ENCODE measurements at places on chromosomes 7 and 10.

GRCh38 chr7:69691734-69692133 is 93.5 kb downstream of the AUTS2 start:
- no peak for DNase-seq

- no peak for DNase-seq
Observed at GRCh38 chr7:157952050-157952667, 615.4 kb downstream of the DNAJB6 start.

GRCh38 chr7:45015313-45015712 is 15.3 kb downstream of the CCM2 start:
- DNase-seq, result no peak

- DNase-seq, result no peak
Observed at GRCh38 chr7:51121931-51122425, 194.6 kb downstream of the COBL start.

- no peak for DNase-seq
Observed at GRCh38 chr7:140447841-140448240, 31.5 kb downstream of the MKRN1 start.

DNA sequence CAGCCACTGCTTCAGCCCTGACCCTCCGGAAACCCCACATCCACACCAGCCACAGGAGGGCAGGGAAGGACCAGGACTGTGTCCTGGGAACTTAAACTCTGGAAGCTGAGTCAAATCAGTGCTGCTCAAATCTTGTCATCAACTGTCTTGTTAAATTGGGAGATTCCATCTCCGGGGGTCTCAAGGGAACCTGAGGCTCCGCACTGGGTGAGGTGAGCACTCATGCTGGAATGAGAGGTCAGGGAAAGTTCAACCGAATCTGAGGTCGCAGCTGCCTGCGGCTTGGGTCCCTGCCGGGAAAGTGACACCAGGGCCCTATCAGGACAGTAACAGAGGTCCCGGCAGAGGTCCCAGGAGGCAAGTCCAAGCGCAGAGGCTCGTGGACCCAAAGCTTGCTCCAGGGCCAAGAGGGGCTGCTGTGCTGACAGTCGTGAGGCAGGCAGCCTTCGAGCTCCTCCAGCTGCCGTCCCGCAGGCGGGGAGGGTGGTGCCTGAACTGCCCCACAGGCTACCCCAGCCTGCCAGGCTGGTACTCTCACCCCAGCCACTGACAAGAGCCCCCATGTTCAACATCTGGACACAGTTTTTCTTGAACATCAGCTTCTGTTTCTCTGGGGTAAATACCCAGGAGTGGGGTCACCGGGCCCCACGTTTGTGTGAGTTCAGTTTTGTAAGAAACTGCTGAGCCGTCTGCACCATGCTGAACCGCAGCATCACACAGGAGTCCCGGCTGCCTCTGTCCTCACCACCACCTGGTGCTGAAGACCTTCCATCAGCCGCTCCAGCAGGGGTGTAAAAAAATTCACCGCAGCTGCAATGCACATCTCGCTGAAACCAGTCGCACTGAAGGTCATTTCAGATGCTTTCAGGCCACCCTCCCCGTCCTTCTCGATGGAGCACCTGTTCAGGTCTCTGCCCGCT is 101.0 kb downstream of the DIP2C start:
- peak; percentile 44 for DNase-seq

DNA sequence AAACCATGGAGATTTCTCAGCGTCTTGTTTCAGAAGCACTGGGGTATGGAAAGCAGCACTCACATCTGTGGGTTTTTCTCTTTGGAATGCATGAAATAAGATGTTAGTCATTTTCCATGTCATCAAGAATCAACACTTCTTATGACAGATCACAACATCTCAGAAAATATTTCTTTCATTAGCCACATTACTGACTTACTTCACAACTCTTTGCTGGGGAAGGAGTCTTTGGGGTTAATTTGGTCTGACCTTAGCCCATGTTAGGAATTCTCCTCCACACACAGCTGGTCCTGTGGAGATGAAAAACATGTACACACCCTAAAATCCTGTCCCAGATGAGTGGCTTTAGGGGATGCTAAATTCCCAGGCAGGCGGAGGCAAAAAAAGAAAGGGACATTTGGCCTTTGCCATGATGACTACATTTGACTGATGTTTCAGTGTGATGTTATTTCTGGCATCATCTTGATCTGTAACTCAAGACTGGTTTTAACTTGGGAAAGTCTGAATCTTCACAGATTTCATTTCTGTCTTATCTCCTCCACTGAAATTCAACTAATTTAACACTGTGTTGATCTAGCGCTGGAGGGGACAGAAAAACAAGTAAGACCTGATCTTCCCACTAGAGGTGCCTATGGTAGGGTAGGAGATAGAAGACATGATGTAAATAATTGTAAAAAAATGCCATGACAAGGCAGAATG is 363.2 kb downstream of the PRPF18 start:
- peak; percentile 69 for DNase-seq

- peak; percentile 59 for DNase-seq
Observed at GRCh38 chr10:77162697-77163096, 474.9 kb downstream of the KCNMA1 start.

- DNase-seq, result no peak
Observed at GRCh38 chr10:35335133-35336083, 901 bp upstream of the CCNY start.

DNA sequence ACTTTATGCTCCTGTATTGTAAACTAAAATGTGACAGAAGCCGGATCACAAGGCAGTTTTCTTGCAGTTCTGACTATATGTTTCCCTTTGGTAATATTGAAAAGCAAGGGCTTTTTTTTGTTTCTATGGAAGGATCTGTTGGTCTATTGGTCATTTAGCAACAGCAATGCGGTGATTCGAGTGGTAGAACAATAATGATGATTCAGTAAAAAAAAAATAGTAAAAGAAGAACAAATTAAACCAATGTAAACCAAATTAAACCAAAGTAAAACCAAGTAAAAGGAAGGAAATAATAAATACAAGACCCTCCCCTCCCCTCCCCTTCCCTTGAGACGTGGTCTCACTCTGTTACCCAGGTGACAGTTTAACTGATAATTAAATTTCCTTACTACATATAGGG is 17.8 kb upstream of the CCNY start:
- DNase-seq, result no peak

GRCh38 chr10:112985690-112986543 is 35.9 kb downstream of the TCF7L2 start:
- peak; percentile 60 for DNase-seq

- DNase-seq, result no peak
Observed at GRCh38 chr7:37116093-37116701, 332.5 kb downstream of the ELMO1 start.

GRCh38 chr7:123198111-123198510 is 1.7 kb downstream of the SLC13A1 start:
- no peak for DNase-seq

- DNase-seq, result no peak
Observed at GRCh38 chr10:65845916-65846315, 1079.9 kb upstream of the LRRTM3 start.

- DNase-seq, result no peak
Observed at GRCh38 chr7:26188206-26188956, 12.2 kb downstream of the HNRNPA2B1 start.

GRCh38 chr7:10181996-10182395 is 791.7 kb upstream of the PHF14 start:
- no peak for DNase-seq

GRCh38 chr7:74725840-74726239 is 48.0 kb upstream of the NCF1 start:
- DNase-seq, result no peak

DNA sequence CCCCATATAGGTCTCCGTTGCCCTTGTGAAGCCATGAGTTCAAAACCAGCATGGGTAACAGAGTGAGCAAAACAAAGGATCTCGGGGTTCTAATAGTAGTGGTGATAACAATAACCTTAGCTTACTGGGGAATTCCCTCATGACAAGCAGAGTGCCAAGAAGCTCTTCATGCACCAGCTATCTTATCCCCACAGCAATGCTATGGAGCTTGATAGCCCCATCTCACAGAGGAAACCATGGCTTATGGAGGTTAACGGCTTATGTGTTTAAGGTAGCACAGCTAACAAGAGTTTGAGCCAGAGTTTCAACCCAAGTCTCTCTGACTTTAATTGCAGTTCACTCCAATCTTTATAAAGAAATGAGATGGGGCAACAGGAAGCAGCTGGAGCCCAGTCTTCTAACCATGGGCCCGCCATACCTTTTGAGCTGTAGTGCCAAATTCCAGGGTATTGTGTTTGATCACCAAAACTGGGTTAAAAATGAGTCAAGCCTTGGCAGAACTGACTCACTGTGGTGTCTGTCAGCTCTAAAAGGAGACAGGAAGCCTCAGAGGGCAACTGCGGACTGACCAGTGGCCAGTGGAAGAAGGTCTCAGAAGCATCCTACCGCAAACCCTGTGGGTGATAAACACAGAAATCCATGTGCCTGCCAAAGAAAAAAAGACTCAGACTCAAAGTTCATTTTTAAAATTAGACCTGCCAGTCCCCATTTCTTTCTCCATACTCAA is 16.5 kb upstream of the PLAU start:
- DNase-seq, result peak; percentile 98

GRCh38 chr7:116232350-116232749 is 22.0 kb downstream of the TES start:
- peak; percentile 58 for DNase-seq

GRCh38 chr7:142811154-142811737 is 40.5 kb downstream of the PRSS2 start:
- DNase-seq, result peak; percentile 58

- DNase-seq, result no peak
Observed at GRCh38 chr7:5500777-5501350, 77.2 kb upstream of the TNRC18 start.

DNA sequence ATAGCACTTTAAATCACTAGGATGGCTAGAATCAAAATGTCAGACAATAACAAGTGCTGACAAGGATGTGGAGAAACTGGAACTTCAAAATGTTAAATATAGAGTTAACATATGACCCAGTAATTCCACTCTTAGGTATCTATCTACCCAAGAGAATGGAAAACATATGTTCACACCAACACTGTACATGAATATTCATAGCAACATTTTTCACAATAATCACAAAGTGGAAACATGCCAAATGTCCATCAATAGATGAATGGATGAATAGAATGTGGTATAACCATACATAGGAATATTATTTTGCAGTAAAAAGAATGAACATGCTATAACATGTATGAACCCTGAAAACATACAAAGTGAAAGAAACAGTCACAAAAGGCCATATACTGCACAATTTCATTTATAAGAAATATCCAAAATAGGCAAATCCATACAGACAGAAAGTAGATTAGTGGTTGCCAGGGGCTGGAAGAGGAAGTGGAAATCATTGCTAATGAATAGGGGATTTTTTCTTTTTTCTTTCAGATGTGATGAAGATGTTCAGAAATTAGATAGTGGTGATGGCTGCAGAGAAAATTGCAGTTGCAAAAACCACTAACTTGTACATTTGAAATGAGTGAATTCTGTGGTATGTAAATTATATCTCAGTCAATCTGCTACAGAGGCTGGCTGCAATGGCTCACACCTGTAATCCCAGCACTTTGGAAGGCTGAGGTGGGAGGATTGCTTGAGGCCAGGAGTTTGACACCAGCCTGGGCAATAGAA is 93.0 kb downstream of the CPVL start:
- DNase-seq, result no peak

GRCh38 chr7:127718340-127718679 is 66.3 kb downstream of the SND1 start:
- no peak for DNase-seq

DNA sequence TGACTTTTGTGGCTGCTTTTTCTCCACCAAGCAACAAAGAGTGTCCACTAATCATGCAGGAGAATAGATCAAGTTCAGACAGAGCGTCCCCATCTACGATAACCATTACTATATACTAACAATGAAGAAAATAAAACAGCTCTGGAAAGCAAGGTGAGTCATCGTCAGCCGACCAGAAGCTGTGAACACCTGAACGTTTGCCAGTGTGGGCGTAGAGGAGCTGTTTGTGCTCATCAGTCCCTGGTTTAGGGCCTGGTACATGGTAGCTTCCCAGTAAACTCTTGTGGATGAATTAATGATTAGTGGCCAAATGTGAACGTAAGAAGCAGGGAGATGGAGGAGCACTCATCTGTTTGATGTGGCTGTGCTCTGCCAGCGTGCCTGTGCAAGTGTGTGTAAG is 180.7 kb downstream of the EVX1 start:
- DNase-seq, result no peak

DNA sequence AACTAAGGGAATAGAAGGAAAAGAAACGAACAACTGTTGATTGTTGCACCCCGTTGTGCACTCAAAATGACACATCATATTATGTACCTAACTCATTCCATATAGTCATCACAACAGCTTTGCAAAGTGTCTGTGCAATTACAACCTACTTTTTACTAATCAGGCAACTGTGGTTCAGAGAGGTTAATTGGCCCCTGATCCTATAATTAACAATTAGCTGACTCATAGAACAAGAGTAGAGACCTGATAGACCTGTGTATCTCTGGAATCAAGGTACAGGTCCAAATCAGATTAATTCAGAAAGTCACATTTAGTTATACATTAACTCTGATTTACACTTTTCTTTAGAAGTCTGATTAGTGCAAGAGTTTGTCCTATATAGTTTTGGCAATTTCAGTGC is 122.5 kb upstream of the CDK13 start:
- DNase-seq, result no peak

DNA sequence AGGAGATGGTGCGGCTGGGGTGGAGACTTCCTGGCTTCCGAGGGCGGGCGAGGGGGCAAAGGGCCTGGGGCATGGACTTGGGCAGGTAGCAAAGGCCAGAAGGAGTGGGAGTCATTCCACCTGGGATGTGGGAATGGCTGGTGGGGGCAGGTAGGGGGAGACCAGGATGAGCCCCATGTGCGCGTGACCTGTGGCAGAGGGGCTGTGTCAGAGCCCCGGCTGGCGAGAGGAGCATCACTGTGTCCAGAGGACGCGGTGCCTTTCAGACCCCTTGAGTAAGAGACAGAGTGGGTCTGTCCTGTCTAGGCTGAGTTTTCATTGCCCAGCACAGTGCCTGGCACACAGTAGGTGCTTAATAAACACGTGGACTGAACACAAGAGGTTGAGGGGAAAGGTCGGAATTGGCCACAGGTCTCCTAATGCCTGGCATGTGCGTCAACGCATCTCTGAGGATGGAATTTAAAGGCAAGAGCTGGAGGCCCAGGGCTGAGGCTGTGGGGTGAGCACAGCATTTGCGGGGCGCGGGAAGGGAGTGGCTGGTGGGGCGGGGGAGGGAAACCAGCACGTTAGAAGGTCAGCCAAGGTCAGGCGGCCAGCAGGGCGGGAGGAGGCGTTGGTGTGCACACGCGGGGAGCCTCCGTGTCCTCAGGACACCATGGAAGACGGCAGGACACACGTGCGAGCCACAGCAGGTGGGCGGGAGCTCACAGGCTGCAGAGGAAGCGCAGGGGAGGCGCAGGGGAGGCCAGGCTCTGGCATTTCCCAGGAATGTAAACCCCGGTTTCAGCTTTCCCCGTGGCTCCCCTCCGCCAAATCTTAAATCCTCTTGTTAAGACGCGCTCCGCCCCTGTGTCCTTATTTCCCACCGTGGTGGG is 51.8 kb downstream of the CUX1 start:
- no peak for DNase-seq

GRCh38 chr10:34786464-34786863 is 28.6 kb downstream of the PARD3 start:
- DNase-seq, result peak; percentile 34

DNA sequence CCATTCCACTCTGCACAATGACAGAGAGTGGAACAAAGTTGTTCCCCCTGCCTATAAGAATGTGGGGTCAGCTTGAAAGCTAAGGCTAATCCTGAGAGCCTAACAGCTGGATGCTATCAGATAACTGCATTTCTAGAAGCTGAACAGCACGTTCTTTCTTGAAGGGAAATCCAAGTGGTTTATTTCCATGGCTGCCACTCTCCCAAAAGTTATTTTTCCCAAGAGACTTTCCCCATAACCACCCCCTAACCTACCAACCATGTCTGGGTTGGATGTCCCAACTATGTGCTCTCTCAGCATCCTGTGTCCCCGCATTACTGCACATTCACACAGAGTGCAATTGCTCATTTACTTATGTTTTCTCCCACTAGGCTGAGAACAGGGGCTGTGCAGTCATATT is 140.7 kb upstream of the ANKRD1 start:
- no peak for DNase-seq

Data from fibroblast of lung (primary cell).